ENCODE measurements at places on chromosomes 16 and 17. TPM values are rescaled to one million over a fixed set of nuclear protein-coding genes. Genes with fewer than 3 reads are reported as not detected.
A peak's percentile ranks its signal among the peaks of the same experiment; 100 is the strongest.

DNA sequence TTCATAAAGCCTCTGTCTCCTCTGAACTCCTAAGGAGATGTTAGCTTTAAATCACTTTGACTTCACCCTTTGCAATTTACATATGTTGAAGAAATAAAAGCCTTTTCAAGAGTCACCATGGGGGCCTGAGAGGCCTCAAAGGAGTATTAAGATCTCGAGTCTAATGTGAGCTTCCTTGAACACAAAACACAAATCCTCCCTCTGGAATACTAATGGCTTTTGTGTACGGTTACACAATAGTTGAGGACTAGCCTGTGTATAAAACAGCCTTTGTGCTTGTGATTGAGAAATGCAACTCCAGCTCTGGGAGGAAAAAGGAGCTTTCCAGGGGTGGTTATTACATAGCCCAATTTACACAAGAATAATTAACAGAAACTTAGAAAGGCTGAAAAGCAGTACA lies 1140.2 kb downstream of the CDH11 start:
- no peak for DNase-seq

Gene FBXW10
- not detected for total RNA-seq

DNA sequence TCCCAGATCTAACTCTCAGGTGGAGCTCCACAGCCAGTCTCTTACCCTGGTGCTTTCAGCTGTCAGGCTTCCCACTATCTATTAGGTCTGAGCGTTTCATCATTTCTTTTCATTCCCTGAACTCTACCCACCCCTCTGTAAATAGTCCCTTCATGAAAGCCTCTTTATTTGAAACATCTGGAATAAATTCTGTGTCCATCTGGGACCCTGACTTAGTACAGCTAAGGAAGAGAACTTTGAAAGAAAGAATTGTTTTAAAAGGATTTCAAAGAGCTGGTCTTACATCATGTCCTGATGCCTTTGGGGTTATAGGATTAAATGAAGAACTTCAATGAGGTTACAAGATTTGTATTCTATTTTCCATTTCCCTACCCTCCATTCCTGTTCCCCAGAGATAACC lies 388.5 kb upstream of the CA10 start:
- DNase-seq = no peak

GRCh38 chr17:14510136-14510535 lies 209.3 kb downstream of the HS3ST3B1 start:
- DNase-seq = no peak

Gene BCL6B
- 14.1 TPM for total RNA-seq

DNA sequence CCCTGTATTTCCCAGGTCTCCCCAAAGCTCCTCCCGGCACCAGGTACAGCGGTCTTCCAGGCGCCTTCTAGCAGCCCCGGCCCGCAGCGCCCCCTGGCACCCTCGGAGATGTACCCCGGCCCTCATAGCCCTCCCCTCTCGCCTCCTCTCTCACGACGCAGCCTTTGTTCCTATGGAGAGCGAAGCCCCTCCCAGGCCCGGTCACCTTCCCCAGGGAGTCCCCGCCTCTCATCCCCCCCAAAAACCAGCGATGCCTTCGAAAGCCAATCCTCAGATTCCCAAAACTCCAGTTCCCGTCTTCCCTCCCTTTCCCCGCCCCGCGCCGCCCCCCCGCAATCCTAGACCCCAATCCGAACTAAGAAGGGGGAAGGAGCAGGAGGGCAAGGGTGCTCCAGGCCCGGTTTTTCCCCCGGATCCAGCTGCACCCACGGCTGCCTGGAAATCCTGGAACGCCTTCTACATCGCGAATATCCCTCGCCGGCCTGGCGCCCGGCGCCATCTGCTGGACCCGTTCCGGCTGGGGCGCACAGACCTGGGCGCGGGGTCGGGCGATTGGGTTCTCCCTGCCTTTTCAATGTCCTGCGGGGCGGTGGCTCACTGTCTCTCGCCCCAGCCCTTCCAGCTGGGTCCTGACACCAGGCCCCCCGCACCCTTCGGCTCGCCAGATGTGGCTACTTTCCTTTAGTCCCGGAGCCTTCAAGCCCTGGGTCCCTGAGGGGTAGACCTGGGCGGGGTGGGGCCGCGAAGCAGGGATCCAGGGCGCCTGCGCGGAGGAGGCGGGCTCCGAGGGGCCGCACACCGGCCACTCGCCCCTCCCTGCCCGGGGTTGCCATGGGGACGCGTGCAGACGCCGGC lies at the start of gene DNAH2:
Gene DNAH2, plus strand, starts transcription at position 844 of the 855 bp plus-strand sequence. CDS start 1,991 bp downstream, outside the sequence.
- DNase-seq = peak; percentile 82

Gene FHOD1
- 25.8 TPM for total RNA-seq

DNA sequence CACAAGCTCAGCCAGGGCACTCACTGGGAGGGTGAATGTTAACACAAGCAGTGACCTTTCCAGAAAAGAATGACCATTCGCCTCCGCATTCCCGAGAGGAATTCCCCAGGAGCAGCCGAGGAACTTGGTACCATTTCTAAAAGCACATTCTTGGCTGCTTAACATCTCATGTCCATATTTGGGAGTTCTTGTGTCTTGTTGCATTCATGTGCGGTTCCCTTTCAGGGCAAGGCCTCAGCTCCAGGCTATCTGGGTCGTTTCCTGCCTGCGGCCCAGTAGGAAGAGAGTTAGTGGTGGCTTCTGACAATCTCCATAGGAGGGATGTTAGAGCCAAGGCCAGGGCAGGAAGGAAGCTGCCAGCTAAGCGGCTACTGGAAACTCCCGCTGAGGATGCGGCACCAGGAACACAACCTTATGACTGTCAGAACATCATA lies 27.8 kb upstream of the MEAK7 start:
- peak; percentile 76 for DNase-seq

DNA sequence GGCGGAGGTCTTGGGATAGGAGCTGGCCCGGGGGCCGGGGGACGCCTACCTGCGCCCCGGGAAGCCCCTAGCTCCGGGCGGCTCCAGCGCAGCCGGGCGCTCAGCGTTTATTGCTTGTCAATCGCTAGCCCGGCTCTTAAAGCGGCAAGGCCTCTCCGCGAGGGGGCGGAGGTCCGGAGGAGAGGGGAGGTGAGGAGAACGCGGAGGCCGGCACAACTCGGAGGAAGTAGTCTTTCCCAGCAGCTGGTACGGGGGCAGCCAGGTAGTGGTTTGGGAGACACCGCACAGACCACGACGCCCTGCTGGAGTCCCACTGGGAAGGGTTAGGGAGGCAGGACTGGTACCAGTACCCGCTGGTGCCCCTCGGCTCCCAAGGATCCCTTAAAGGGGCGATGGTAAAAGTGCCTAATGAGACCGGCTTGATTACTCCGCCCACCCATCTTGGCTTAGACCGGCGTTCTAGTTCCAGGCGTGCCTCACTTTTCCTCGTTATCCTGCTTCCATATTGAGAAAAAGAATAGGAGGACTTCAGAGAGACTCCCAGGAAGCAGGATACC lies at the start of gene MPP2:
Gene MPP2, minus strand, starts transcription at position 112 of the 557 bp plus-strand sequence. CDS start 3,076 bp downstream, outside the sequence.
- DNase-seq = peak; percentile 70

GRCh38 chr17:58789160-58789559 lies 33.5 kb downstream of the PPM1E start:
- no peak for DNase-seq

DNA sequence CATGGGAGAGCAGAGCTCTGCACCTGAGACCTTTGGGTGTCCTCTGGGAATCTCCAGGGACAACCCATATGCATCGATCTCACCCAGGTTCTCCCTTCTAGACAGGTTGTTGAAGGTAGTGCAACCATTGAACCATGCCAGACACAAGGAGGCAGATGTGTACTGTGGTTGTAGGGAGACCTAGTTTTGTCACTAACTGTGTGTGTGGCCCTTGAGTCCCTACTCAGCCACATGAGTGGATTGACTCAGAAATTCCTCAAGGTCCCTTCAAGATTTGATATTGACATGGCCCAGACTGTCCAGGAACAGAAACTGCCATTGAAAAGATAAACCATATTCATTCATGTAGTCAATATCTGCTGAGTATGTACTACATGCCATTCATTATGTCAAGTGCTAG lies 396.4 kb upstream of the CCL2 start:
- DNase-seq = no peak

- DNase-seq = peak; percentile 48
Measured at GRCh38 chr16:11557801-11558200, 28.9 kb downstream of the LITAF start.

Gene HOXB7
- 0.44 TPM for total RNA-seq

DNA sequence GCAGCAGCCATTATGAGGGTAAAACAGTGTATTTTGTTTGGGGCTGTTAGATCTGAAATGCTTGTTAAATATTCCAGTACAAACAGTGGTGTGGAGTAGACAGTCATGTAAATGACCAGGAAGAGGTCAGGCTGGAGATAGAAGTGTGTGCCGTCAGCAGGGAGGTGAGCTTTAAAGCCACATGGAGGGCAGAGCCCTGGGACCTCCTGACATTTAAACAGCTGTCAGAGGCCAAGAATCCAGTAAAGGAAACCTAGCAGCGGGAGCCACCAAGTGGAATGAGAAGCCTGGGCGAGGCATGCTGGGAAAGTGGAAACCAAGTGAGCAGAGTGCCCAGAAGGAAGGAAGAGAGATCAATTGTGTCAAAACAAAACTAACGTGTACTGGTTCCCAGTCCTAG lies 26.8 kb downstream of the C17orf67 start:
- no peak for DNase-seq

- no peak for DNase-seq
Measured at GRCh38 chr17:9887508-9887907, 17.6 kb downstream of the RCVRN start.

Gene SLFN13
- 7.5 TPM for total RNA-seq

DNA sequence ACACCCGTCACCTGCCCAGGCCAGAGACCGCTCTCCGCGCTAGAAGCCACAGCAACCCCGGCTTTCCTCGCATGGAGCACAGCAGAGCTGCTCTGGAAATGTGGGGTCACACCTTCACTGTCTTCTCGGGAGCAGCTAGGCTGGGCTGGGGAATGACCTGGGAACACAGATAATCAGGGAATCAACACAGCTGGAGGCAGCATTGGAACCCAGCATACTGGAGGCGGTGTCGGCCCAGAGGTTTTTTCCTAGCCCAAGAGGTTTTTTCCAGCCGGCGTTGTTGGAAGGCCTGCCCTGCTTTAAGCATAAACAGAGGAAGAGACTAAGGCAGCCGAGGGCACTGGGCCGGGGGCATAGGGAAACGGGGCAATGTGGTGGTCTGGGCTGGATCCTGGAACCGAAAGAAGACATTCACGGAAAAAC lies 791 bp upstream of the PLD6 start:
- no peak for DNase-seq

DNA sequence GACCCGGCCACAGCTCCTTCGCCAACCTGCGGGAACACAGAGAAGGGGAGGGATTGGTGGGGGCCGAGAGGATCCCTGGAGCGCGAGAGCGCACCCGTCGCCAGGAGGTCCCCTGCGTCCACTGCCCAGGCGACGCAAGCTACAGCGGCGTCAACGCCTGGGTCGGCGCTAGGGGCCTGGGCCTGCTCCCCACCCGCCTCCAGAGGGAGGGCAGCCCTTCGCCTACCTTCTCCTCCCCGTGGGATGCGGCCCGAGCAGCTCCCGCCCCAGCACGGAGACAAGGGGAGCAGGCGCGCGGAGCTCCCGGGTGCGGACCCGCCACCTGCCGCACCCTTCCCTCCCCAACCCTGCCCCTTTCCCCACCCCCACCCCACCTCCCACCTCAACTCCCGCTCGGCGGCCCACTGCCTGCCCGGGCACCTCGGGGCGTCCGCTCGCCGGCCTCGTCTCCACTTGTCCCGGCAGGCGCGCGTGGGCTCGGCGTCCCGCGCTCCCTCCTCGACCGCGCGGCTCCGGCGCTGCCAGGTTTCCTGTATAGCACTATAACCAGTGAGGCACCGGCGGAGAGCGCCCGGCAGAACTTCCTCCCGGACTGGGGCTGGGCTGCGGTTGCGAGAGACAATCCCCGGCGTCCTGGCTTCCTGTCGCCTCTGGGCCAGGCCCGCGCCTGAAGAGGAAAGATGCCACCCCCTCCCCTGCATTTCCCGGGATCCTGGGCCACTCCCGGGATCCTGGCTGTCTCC lies 119.1 kb upstream of the SMURF2 start:
- peak; percentile 81 for DNase-seq

DNA sequence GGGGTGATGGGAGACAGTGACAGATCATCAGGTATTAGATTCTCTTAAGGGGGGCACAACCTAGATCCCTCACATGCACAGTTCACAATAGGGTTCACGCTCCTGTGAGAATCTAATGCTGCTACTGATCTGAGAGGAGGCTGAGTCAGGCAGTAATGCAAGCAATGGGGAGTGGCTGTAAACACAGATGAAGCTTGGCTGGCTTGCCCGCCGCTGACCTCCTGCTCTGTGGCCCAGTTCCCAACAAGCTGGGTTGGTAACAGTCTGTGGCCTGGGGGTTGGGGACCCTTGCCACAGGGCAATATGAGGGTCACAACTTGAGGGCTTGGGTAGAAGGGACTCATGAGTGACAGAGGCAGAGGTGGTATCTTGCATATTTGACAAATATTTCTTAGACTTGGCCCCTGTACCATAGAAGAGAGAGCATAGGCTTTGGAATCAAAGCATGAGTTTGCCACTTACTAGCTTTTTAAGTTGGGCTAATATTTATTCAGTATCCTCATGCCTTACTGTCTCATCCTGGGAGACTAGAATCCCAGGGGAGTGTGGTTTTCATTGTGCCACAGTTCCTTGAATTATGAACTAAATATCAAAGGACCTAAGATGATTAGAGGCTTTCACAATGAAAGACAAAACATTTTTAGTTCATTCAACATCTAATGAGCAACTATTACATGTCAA lies 133.4 kb downstream of the SPACA3 start:
- DNase-seq = no peak

DNA sequence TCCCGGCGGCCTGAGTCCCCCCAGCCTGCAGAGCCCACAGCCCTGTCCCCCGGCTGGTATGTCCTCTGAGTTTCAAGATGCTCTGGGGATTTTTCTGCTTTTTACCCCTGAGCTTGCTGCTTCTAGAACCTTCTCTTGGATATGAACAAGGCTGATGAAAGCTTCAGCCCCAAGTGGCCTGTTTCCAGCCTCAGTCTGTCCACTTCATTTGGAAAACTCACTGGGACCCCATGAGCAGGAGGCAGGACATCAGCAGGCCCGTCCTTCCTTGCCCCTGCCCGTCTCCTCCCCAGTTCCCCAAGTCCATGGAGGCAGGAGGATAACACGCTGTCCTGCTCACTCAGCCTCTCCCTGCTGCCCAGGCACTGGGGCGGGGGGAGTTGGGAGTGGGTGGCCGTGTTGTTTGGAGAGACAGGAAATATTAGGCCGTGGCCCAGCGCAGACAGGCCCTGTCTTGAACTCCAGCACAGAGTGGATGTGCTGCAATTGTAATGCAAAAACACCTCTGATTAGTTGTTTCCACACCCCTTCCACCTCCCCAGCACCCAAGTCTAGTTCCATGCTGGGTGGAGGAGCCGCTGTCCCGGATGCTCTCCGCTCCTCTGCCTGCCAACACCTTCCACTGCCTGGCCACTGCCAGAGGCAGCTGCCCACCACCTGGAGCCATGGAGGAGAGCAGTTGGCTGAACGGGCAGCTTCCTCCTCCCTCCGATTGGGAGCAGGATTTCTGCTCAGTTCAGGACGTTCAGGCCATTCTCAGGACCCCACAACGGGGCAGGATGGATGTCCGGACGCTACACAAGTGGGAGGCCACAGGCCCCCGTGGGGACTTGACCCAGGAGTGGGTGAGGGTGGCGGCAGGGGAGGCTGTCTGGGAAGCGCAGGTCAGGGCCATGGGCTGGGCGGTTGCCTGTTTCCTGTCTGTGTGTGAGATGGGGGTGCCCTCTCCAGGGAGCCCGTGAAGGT lies 216.9 kb upstream of the GSE1 start:
- DNase-seq = peak; percentile 37

GRCh38 chr17:41724476-41725050 lies 9.9 kb downstream of the HAP1 start:
- DNase-seq = no peak

All from left cardiac atrium (tissue), 4 donors.